ENCODE measurements at places on chromosomes 3 and 15.
A peak's percentile ranks its signal among the peaks of the same experiment; 100 is the strongest.

DNA sequence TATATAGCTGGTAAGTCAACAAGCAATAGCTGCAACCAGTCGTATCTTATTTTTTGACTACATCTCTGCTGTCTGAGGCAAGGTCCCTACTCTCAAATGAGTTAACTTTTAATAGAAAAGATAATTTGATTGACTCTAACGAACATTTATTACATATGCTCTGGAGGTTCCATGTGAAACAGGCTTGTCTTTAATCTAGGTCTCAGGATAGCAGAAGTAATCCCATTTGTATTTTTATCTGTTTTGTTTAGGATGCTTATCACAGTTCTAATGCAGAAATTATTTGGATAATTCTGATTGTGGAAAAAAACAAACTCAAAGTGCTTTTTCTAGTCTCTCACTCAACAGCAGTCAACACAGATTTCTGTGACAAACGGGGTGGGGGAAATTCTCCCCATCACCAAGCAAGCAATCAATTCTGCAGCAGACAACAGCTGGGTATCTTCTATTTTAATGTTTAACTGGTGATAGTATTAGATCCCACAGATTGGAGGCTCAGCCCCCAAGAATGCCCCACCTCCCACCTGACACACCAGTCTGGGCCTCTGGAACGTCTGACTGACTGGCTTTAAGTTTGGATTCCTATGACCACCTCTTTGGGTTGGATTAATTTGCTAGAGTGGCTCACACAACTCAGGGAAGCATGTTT is 58.8 kb downstream of the ITPR1 start:
- no peak for DNase-seq

DNA sequence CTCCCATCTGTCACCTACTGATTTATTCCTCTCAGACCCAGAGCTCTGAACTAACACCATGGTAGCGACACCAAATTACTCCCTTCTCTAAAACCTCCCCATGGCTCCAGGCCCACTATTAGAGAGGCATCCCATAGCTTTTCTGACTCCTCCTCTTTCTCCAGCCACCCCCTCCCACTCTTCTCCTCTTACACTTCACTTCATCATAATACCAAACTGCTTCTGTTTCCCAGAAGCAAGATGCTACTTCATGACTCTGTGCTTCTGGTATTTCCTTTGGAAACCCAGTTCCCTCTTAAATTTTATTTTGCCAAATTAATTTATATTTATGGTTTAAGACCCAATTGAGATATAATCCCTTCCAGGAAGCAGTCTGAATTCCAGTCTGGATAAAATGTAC is 465.1 kb upstream of the PDZRN3 start:
- DNase-seq = no peak

DNA sequence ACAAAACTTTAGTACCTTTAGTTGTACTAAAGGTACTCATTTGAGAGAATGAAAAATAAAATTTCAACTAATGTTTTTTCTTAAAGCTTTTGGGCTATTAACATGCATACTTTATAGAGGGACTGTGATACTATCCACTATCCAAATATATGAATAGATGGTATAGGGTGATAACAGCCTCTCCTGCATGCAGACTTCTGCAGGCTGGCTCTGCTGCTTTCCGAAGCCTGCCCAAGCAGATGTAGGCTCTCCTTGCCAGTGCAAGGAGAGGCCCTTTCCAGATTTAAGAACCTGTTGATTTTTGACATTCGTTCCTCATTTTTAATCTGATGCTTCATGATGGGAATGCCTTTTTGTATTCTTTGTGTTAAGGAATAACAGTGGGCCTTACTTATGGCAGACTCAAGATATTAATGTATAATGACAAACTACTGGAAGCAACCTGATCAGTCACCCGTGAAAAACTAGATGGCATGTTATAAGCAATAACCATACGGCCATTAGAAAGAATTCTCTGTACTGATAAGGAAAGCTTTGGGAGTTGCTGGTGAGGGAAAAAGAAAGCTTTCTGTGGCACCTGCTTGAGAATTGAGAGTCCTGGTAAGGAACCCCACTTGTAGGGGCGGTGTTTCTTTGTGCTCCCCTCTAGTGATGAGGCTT is 181.7 kb downstream of the TP63 start:
- DNase-seq = no peak

- no peak for DNase-seq
Measured at GRCh38 chr15:78838489-78838888, 27.2 kb upstream of the ADAMTS7 start.

- DNase-seq = no peak
Measured at GRCh38 chr3:16188071-16188470, 13.6 kb downstream of the GALNT15 start.

GRCh38 chr3:173037840-173038483 is 103.1 kb downstream of the SPATA16 start:
- DNase-seq = no peak

GRCh38 chr3:85835857-85836440 is 877.2 kb downstream of the CADM2 start:
- DNase-seq = no peak

GRCh38 chr15:37112171-37112570 is 11.8 kb upstream of the MEIS2 start:
- DNase-seq = no peak

DNA sequence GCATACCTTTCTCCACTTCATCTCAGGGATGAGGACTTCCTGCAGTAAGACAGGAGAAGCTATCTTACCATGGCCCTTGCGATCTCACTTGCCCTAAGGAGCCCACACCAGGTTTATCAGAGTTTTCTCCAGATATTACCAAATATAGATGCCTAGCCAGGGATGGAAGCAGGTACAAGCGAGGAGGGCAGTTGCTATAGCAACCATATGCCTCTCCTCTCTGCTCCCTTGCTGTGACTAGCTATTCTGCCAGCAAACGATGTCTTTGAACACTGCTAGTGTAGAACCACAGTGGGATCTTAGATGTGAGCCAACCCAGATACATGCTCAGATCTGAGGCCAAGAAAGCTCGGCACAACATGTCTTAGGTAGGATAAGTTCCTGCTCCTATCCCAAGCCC is 33.9 kb downstream of the GRAMD2A start:
- DNase-seq = no peak

DNA sequence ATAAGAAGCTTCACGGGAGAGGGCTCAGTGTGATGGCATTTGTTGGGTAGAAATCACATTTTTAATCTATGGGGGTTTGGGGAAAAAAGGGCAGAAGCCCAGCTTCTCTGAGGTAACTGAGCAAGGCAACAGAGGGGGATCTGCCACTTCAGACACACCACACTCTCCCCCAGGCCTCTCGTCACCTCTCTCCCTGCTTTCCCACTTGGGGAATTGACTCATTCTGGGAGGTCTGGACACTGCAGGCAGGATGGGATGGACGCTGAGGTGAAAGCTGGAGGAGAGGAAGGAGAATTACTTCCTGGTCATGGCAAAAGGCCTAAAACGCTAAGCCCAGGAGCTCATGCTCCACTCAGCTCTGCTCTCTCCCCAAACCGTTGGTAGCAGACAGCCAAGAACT is 33.2 kb downstream of the MYO5C start:
- DNase-seq = no peak

DNA sequence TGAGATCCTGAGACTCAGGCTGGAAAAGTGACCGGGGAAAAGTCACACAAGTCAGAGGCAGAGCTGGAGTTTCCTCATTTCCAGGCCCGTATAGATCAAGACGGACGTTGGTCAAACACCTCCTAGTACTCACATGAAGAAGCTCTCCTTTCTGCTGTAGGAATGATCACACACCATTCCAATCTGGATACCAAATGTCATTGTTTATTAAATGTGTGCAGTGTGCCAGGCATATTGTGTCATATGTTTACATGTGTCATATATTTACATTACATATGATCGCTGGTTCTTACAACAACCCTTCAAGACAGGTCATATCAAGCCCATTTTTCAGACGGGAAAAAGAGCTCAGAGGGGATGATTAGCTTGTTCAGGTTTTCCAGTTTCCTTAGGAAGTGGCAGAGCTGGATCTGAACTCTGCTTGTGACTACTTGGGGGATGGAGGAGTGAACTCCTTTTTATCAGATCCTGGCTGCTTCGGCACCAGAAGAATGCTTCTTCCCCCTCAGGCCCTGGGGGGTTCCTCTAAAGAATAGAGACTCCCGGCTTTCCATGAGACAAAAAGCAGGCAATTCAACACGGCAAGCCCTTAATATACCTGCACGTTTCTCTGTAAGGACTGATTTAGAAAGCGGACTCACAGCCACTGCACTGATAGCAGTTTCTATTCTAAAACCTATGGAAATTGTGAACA is 41.9 kb downstream of the FAM43A start:
- no peak for DNase-seq

GRCh38 chr3:4865714-4866113 is 113.5 kb upstream of the BHLHE40 start:
- DNase-seq = no peak

- no peak for DNase-seq
Measured at GRCh38 chr3:128701342-128702212, 24.4 kb upstream of the RAB7A start.

DNA sequence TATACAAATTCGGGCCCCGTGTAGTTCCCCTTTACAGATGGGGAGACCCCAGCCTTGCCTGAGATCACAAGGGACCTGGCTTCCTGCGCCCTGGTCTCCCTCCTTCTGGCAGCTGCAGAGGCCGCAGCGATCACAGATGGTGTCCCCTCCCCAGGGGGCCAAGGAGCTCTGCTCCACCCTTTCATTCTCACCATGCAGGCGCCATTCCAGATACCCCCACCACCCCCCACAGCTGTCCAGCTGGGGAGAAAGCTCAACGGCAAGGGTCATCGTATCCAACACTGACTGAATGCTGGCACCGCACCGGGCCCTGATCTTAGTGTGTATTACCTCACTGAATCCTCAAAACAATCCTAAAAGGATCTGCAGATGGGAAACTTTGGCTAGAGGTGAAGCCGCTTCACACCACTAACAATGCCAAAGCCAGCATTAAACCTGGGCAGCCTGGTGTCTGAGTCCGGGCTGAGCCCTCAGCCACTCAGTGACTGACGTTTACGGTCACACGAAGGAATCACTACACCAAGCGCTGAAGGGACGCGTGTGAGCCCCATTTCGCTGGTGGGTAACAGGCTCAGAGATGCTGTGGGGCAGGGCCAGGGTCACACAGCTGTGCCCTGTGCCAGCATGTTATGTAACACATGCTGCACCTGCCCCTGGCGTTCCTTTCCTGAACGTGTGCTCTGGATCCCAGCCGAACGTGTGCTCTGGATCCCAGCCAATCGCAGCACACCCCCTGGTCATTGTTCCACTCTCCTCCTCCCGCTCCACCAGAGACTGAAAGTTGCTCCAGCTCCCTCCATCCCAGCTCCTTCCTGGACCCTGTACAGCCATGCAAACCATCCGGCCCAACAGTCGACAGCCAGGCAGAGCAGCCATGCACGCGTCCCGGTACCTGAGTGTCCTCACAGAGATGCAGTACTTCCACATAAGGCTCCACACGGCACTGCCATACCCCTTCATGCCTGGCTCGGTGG is 51.8 kb downstream of the IQSEC1 start:
- DNase-seq = peak; percentile 73

DNA sequence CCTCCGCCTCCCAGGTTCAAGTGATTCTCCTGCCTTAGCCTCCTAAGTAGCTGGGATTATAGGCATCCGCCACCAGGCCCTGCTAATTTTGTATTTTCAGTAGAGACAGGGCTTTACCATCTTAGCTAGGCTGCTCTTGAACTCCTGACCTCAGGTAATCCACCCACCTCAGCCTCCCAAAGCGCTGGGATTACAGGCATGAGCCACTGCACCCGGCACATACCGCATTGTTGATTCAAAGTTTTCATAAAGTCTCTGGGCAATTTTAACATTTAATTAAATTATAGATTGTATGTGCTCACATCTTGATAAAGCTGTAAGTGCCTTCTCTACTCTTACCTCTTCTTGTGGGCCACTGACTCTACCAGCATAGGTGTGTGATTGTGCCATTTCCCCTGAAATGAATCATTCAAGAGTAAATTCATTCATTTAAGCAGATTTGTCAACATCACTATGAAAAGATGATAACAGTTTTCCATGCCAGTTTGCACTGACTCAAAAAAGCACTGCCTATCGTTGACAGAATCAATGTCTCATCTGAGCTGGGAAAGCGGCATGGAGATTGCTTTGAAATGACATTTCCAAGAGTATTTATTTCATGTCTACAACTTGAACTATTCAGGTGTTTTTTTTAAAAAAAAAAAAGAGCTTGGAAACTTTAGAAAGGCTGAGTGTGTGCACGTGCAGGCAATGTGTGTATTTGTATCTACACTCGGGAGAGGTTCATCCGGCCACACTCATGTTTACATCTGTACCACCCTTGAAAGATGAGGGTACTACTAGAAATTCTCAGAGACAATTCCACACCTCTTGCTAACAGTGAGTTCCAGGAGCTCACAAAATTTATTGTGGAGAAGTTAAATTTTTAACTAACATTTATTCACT is 3.5 kb downstream of the BCL2A1 start:
- no peak for DNase-seq

DNA sequence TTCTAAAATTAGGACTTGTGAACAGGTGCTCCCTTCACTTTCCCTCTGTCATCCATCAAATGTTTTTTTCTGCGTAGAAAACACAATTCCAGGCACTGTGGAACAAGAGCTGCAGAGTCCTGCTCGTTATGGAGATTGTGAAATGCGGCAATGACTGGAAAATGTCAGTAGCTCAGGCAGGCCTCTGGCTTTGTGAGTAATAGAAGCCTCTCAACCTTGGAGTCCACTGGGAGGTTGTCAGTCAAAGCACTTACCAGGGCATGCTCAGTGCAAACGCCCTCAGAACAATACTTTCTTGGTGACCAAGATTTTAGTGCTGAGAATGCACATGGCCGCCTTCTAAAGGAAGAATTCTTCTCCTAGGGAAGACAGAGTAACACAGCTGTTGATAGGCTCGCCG is 26.7 kb upstream of the MED12L start:
- DNase-seq = no peak

DNA sequence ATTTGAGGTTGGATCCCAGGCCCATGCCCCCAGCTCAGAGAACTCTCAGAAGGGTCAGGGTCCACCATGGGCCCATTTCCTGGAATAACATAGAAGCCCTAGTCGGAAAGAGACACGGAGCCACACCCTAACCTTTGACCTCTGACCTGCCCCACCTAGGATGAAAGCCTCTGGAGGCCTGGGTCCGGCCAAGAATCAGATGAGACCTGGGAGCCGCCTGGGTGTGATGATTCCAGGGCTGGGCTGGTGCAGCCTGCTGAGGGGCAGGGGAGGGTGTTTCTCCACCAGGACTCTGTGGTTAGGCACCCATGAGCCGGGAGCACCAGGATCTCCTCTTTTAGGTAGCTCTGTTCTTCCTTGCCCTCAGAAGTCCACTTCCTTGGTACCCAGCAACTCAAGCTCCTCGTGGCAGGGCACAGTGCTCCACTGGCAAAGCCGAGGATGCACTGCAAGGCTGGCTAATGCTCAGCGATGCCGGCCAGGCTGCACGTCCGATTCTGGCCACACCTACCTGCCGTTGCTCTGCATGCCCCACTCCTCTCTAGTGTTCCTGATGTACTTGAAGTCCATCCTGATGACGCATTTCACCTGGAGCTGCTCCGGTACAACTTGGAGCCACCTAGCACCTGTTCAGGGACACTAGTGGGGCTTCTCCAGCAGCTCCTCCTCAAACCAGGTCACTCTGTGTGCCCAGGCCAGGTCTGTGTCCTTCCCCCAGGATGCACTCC is 57.4 kb downstream of the ZNF445 start:
- no peak for DNase-seq

- no peak for DNase-seq
Measured at GRCh38 chr3:16498130-16498890, 15.2 kb downstream of the RFTN1 start.

- no peak for DNase-seq
Measured at GRCh38 chr15:70093070-70093469, 4.6 kb downstream of the TLE3 start.

- DNase-seq = no peak
Measured at GRCh38 chr15:77499087-77499760, 78.5 kb downstream of the HMG20A start.

All from GM13977 (cell line).